Progenitor cell of endocrine pancreas (in vitro differentiated cells): ENCODE measurements at places on chromosomes 12 and 14. TPM values are rescaled to one million over a fixed set of nuclear protein-coding genes. Genes with fewer than 3 reads are reported as not detected.

Gene MAGOHB
- 48.3 and 50.3 TPM in 2 replicates for total RNA-seq

Gene CMTM5
- not detected in 2 replicates for total RNA-seq

Gene METTL17
- 95.9 and 100 TPM in 2 replicates for total RNA-seq

Gene ATF7IP
- 185 and 186 TPM in 2 replicates for total RNA-seq

Gene ANKRD52
- 60.3 and 64.3 TPM in 2 replicates for total RNA-seq

Gene FBXW8
- 32.6 and 33.8 TPM in 2 replicates for total RNA-seq

Gene SPX
- total RNA-seq = 2.6 and 2.7 TPM in 2 replicates
